ENCODE measurements at places on chromosomes 6 and 20.
A peak's percentile ranks its signal among the peaks of the same experiment; 100 is the strongest.

- DNase-seq, result no peak
These were observed 12.7 kb downstream of the SLA2 start for GRCh38 chr20:36633285-36633772.

- DNase-seq, result no peak
These were observed 589 bp downstream of the RNF5 start for GRCh38 chr6:32178547-32179440.

GRCh38 chr20:18055261-18055660, 2.5 kb downstream of the OVOL2 start:
- DNase-seq, result peak; percentile 23

- DNase-seq, result no peak
These were observed 894.3 kb downstream of the TFAP2A start for GRCh38 chr6:9520417-9521151.

DNA sequence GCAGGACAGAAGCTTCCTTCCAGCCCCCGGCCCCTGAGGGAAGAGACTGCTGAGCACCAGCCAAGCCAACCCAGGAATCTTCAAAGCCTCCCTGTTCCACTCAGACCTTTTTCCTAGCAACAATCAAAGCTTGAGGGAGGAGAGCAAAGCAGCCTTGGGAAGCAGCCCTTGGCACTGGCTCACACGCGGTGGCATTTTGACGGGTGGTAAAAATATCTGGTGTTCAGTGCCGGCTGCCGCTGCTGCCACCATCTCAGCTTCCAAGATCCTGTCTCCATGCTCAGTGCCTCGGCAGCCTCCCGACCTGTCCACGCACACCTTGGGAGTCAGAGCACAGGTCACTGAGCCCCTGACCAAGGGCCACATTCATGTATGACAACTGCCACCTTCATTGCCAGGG, 170.1 kb downstream of the LRFN2 start:
- no peak for DNase-seq

- peak; percentile 38 for DNase-seq
These were observed at the start of gene ZNF334 for GRCh38 chr20:46512943-46513844. ZNF334 (minus strand) TSS chr20:46513559; CDS start chr20:46512102, 1,457 bp downstream.

DNA sequence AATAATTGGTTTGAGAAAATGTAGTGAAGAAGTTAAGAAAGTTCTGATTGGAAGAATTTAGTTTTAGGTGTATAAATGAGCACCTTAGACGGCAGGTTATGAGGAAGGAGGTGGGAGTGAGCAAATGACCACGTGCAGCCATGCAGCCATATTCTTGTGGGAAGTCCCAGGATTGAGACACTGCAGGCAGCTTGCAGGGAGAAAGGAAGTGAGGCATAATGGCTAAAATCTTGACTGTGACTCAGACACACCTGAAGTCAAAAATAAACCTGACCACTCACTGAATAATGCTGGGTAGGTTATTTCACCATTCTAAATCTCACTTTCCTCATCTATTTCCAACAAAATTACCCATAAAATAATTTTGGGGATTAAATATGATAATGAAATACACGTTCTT, 16.6 kb downstream of the DSE start:
- DNase-seq, result no peak

DNA sequence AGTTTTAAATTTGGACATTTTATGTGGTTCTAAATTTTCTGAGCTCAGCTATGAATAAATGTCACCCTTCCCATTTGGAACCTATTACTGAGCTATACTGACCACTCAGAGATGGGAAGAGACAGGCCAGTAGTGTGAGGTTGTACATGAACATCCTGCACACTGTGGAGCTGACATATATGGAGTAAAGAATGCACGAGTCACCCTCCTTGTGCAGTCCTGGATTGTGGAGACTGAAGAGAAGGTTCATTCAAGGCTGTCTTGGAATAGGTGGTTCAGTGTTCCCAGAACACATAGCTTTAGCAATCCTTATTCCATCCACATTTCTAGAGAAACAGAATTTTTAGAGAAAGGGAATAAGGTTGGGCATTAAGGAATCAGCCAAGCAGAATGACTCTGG, 50.3 kb upstream of the OGFRL1 start:
- DNase-seq, result no peak

GRCh38 chr20:11083841-11084240, 410.0 kb upstream of the JAG1 start:
- no peak for DNase-seq
